ENCODE measurements at places on chromosomes 6 and 20. TPM values are rescaled to one million over a fixed set of nuclear protein-coding genes. Genes with fewer than 3 reads are reported as not detected.
A peak's percentile ranks its signal among the peaks of the same experiment; 100 is the strongest.

C6orf141 gene
- not detected for polyA plus RNA-seq

GRCh38 chr6:28497306-28497705 lies 18.3 kb downstream of the GPX6 start:
- H3K4me3 ChIP-seq, result no peak overlapping the region
- peaks cover 10% of the 10 kb centered on the region for H3K27me3 ChIP-seq
- H3K36me3 ChIP-seq, result no peaks in the 10 kb centered on the region

DNA sequence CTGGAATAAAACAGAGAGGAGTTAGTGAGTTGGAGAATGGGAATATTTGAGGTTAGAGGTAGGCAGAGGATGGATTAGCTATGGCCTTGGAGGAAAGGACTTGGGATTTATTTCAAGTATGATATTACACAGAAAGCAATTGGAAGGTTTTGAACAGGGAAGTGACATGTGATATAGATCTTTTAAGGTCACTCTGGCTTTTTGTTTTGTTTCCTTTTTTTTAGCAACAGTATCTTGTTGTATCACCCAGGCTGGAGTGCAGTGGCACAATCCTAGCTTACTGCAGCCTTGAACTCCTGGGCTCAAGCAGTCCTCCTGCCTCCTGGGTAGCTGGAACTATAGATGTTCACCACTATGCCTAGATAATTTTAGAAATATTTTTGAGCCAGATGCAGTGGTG lies 190.3 kb downstream of the UTRN start:
- no peak overlapping the region for H3K27ac ChIP-seq

GRCh38 chr6:139369568-139370282 lies 4.7 kb downstream of the CITED2 start:
- DNase-seq, result peak; percentile 64
- no peaks in the 10 kb centered on the region for H3K27me3 ChIP-seq

DNA sequence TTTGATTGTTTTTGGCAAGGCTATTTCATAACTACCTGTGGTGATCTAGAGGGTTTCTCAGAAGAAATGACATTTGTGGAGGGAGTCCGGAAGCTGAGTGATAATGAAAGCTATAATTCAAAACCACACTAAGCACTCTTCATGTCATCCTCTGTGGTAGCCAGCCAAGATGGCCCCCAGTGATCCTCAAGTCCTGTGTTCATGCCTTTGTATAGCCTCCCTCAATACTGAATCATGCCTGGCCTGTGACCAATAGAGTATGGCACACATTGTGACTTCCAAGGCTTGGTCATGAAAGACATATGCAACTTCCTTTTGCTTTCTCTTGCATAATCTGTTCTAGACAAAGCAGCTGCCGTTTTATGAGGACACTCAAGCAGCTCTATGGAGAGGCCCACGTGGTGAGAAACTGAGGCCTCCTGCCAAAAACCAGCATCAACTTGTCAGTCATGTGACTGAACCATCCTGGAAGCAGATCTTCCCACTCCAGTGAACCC lies 12.8 kb upstream of the DNAAF9 start:
- peaks cover 2% of the 10 kb centered on the region for H3K27me3 ChIP-seq
- no peak for DNase-seq
- no peaks in the 10 kb centered on the region for H3K36me3 ChIP-seq
- H3K27ac ChIP-seq, result no peak overlapping the region
- no peak overlapping the region for H3K4me3 ChIP-seq

EEF1A2 gene
- 2.4 TPM for polyA plus RNA-seq

ZC2HC1B gene
- 0.36 TPM for polyA plus RNA-seq

UBE2C gene
- polyA plus RNA-seq, result 0.95 TPM

DNA sequence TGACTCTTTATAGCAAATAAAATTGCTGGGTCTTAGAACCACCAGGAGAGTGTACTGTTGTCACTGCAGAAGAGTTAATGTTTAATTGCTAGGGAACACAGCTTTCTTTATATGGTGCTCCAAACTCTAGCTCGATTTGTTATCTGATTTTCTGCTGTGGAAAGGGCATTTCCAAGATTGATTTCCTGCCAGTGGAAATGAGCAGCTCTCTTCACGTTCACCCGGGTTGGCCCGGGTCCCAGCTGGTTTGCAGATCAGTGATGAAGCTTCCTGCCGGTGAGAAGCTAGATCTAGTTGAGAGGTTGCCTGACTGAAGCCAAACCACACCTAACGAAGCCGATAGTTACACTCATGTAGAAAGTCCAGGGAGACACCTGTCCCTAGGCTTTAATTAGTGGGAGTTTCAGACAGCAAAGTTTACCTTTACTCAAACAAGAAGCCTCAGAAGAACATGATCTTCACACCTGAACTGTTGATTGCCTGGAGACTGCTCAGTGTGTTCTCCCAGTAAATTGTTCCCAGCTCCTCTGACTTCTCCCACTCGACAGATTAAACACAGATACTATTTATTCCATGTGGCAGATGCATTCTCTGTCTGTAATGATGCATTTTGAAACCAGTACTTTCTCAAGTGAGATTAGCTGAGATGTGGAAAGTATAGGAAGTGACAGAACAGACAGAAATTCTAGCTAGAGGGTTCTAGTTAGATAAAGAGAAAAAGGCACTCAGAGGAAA lies 27.8 kb downstream of the PAQR8 start:
- DNase-seq, result peak; percentile 19
- H3K4me3 ChIP-seq, result peak overlapping the region; percentile 21
- H3K36me3 ChIP-seq, result no peaks in the 10 kb centered on the region
- H3K27ac ChIP-seq, result no peak overlapping the region
- H3K4me1 ChIP-seq, result peaks cover 23% of the 10 kb centered on the region

GRCh38 chr20:8790442-8791074 lies 278.3 kb upstream of the PLCB4 start:
- peak; percentile 6 for DNase-seq
- no peak overlapping the region for H3K4me3 ChIP-seq
- no peaks in the 10 kb centered on the region for H3K4me1 ChIP-seq
- no peaks in the 10 kb centered on the region for H3K27me3 ChIP-seq
- H3K36me3 ChIP-seq, result no peaks in the 10 kb centered on the region

PLEKHG1 gene
- 66.2 TPM for polyA plus RNA-seq

DNA sequence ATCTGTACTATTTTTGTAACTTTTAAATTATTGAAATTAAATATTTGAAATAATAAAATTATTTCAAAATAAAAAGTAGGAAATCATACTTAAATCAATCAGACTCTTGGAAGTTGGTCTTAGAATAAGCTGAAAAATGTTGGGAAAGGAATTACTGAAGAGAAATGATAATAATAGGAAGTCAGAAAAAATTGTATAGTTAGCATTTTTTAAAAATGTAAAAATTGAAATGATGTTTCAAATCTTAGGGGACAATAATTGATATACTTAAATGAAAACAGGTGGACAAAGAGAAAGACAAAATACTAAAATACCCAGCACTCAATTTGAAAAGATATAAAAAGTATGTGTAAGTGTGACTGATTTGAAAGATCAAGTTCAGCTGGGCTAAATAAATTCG lies 186.1 kb downstream of the BMP2 start:
- H3K27me3 ChIP-seq, result no peaks in the 10 kb centered on the region
- DNase-seq, result no peak
- no peaks in the 10 kb centered on the region for H3K36me3 ChIP-seq
- H3K4me1 ChIP-seq, result no peaks in the 10 kb centered on the region
- no peak overlapping the region for H3K27ac ChIP-seq
- no peak overlapping the region for H3K4me3 ChIP-seq

- no peaks in the 10 kb centered on the region for H3K36me3 ChIP-seq
- no peak for DNase-seq
- peaks cover 13% of the 10 kb centered on the region for H3K4me1 ChIP-seq
- no peak overlapping the region for H3K4me3 ChIP-seq
Measured at GRCh38 chr6:90025523-90026061, 131.3 kb downstream of the GJA10 start.

DNA sequence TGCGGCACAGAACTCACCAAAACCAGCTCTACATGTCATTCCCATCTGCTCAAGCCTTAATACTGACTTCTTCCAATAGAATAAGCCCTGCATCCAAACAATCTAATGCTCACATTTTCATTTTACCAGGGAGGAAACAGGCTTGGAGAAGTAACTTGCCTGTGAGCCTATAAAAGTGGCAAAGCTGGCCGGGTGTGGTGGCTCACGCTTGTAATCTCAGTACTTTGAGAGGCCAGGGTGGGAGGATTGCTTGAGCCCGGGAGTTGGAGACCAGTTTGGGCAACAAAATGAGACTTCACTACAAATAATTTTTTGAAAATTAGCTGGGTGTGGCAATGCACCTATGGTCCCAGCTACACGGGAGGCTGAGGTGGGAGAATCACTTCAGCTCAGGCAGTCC lies 133.7 kb downstream of the LY86 start:
- no peak overlapping the region for H3K27ac ChIP-seq
- H3K4me1 ChIP-seq, result peaks cover 11% of the 10 kb centered on the region
- H3K27me3 ChIP-seq, result peaks cover 20% of the 10 kb centered on the region
- no peaks in the 10 kb centered on the region for H3K36me3 ChIP-seq
- H3K4me3 ChIP-seq, result no peak overlapping the region

- H3K36me3 ChIP-seq, result no peaks in the 10 kb centered on the region
- peak overlapping the region; percentile 68 for H3K4me3 ChIP-seq
- peak overlapping the region; percentile 85 for H3K27ac ChIP-seq
- H3K4me1 ChIP-seq, result peaks cover 37% of the 10 kb centered on the region
Measured at GRCh38 chr20:5077761-5078387, 41.9 kb downstream of the PCNA start.

DNA sequence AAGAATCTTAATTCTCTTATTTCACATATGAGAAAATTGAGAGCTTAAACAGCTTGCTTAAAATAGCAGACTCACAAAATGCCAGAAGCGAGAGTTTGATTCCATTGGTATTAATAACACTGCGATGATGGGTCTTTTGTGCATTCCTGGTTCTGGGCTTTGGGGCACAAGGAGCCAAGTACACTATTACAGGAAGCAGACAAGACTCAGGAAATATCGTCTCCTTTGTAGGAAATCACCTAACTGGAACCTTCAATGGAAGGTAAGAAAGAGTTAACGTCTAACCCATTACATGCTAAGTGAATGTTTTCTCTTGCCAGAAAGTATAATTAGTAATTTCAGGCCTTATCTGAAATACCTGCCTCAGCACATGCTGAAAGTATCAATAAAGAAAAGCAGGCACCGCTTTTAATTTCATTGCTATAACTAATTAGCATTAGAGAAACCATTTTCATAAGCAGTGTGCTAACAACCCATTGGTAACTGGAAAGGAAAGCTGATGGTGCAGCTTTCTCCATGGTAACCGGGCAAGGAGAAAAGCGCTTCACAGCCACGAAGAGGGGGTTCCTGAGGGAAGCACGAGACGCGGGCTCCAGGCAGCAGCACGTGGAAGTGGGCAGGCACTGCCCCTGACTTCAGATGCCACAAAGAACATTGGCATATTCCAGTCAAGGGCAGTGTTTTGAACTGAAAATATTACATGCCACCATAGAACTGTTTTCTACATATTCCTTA lies 206.7 kb upstream of the AGPAT4 start:
- no peak for DNase-seq
- no peaks in the 10 kb centered on the region for H3K36me3 ChIP-seq
- no peak overlapping the region for H3K27ac ChIP-seq
- no peaks in the 10 kb centered on the region for H3K4me1 ChIP-seq
- H3K4me3 ChIP-seq, result no peak overlapping the region

GRCh38 chr6:117561128-117561527 lies 41.2 kb downstream of the GOPC start:
- no peaks in the 10 kb centered on the region for H3K27me3 ChIP-seq
- DNase-seq, result no peak
- no peak overlapping the region for H3K27ac ChIP-seq
- H3K36me3 ChIP-seq, result peaks cover 9% of the 10 kb centered on the region
- no peak overlapping the region for H3K4me3 ChIP-seq

GRCh38 chr6:41836660-41837052 lies 49.2 kb downstream of the TOMM6 start:
- DNase-seq, result no peak
- H3K27me3 ChIP-seq, result no peaks in the 10 kb centered on the region
- H3K36me3 ChIP-seq, result no peaks in the 10 kb centered on the region
- H3K27ac ChIP-seq, result no peak overlapping the region
- no peak overlapping the region for H3K4me3 ChIP-seq
- no peaks in the 10 kb centered on the region for H3K4me1 ChIP-seq

MOG gene
- polyA plus RNA-seq, result not detected

GRCh38 chr6:168331058-168331457 lies 11.5 kb upstream of the DACT2 start:
- H3K36me3 ChIP-seq, result no peaks in the 10 kb centered on the region
- H3K4me3 ChIP-seq, result no peak overlapping the region
- H3K27me3 ChIP-seq, result no peaks in the 10 kb centered on the region
- DNase-seq, result no peak
- no peaks in the 10 kb centered on the region for H3K4me1 ChIP-seq

GRCh38 chr20:41119614-41120561 lies 17.5 kb upstream of the PLCG1 start:
- peaks cover 81% of the 10 kb centered on the region for H3K36me3 ChIP-seq
- DNase-seq, result no peak
- no peaks in the 10 kb centered on the region for H3K27me3 ChIP-seq
- H3K27ac ChIP-seq, result no peak overlapping the region
- no peaks in the 10 kb centered on the region for H3K4me1 ChIP-seq

GRCh38 chr6:165453395-165453794 lies 144.0 kb upstream of the C6orf118 start:
- no peaks in the 10 kb centered on the region for H3K27me3 ChIP-seq
- H3K4me1 ChIP-seq, result no peaks in the 10 kb centered on the region
- no peaks in the 10 kb centered on the region for H3K36me3 ChIP-seq
- H3K27ac ChIP-seq, result no peak overlapping the region
- DNase-seq, result no peak

DNA sequence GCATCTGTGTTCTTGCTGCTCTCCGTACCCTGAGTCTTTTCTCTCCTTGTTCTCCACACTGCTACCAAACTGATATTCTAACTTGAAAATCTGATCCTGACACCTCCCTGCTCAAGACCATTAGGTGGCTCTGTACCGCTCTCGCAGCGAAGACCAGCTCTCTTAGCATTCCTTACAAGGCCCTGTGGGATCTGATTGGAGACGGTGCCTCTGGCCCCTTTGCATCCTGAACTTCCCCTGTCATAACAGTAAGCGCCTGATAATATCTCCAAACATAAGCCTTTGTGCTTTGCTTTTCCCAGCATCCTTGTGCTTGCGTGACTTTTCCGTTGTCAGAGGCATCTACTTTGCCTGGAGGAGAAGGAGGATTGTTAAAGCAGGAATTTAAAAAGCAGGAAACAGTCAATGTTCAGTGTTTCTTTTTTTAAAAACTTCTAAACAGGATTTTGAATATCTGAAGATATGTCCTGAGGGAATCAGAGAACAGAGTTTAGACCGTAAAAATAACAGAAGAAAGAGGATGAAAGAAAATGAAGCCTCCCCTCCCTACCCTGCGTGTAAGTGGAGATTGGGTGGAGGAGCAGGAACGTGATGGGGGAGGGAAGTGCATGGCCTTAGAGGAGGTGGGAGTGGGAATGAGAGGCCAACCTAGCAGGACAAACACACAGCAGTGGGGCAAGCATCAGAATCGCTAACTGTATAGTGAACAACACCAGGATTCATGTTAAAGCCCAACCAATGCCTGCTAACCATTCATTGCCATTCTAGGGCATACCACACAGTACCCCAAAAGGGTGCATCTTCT lies 89.2 kb upstream of the STMND1 start:
- no peaks in the 10 kb centered on the region for H3K4me1 ChIP-seq
- DNase-seq, result no peak
- no peaks in the 10 kb centered on the region for H3K27me3 ChIP-seq
- no peak overlapping the region for H3K27ac ChIP-seq
- no peaks in the 10 kb centered on the region for H3K36me3 ChIP-seq
- no peak overlapping the region for H3K4me3 ChIP-seq

SLC24A3 gene
- polyA plus RNA-seq, result not detected

Measured in B cell (primary cell).